ENCODE measurements at places on chromosomes 16 and 17.
A peak's percentile ranks its signal among the peaks of the same experiment; 100 is the strongest.

GRCh38 chr17:12050646-12051225 lies 30.1 kb downstream of the MAP2K4 start:
- no peak for DNase-seq

DNA sequence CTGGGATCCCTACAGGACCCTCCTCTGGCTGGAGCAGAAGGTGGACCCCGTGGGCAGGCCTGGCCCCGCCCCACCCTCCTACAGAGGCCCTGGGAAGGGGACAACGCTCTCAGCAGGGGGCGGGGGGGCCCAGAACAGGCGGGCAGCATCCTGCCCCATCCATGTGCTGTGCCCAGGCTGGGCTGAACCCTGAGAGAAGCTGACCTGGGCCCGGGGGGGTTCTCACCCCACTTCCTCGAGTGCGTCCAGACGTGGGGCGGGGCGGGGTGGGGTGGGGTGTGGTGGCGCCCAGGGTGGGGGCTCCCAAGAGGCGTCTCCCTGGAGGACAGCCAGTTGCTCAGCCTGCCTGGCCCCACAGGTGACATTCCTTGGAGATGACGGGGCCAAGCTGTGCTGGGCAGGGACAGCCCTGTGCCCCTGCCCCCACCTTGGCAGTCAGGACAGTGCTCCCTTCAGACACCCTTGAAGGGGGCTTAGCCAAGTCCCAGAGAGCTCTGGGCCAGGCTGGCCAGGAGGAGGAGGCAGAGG lies 390 bp upstream of the UNC13D start:
- DNase-seq: no peak

- no peak for DNase-seq
Measured at GRCh38 chr16:23566724-23567123, 9.2 kb downstream of the UBFD1 start.

GRCh38 chr16:56451753-56452689 lies 667 bp downstream of the OGFOD1 start:
- peak; percentile 70 for DNase-seq

DNA sequence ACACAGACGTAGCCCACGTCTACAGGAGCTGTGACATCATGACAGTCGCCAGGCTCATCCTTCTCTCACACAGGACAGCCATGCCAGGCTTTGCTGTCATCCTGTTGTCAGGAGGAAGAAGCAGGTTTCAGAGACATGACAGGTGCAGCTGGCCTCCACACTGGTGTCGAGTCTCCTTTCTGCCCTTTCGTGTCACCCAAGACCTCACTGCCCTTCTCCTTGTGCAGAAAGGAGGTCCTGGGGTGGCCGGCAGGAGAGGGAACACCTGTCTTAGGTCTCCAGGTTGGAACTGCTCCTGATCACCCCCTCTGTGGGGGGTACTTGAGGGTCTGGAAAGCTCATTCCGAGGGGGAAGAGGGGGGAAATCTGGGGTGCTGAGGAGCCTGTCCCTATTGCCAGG lies 41.6 kb upstream of the IRF8 start:
- no peak for DNase-seq

- no peak for DNase-seq
Measured at GRCh38 chr17:58204796-58205195, 12.3 kb downstream of the EPX start.

DNA sequence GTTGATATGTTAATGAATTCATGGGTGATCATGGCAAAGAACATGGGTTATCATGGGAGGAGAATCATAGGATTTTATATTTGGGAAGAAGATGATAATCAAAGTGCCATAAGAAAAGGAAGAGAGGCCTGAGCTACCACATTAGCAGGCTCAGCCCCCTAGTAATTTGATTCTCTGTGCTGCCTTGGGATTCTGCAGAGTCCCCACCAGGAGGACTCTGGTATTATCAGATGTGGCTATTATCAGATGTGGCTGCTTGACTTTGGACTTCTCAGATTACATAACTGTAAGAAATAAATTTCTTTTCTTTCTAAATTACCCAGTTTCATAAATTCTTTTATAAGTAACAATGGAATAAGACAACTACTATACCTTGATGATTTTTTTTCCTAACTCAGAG lies 137.6 kb downstream of the ITFG1 start:
- no peak for DNase-seq

DNA sequence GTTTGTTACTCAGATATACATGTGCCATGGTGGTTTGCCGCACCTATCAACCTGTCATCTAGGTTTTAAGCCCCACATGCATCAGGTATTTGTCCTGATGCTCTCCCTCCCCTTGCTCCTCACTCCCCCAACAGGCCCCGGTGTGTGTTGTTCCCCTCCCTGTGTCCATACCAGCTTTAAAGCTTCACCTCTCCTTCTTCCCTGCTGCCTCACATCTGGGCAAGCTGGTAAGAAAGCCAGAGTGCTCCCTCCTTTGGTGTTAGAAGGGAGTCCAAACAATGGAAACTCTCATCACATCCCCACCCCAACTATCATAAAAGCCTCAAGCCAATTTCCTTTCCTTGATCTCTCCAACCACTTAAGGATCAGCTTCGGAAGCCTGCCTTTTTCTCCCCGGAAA lies 1115.6 kb upstream of the GOT2 start:
- DNase-seq: no peak

- no peak for DNase-seq
Measured at GRCh38 chr17:29643817-29644160, 21.1 kb upstream of the CORO6 start.

DNA sequence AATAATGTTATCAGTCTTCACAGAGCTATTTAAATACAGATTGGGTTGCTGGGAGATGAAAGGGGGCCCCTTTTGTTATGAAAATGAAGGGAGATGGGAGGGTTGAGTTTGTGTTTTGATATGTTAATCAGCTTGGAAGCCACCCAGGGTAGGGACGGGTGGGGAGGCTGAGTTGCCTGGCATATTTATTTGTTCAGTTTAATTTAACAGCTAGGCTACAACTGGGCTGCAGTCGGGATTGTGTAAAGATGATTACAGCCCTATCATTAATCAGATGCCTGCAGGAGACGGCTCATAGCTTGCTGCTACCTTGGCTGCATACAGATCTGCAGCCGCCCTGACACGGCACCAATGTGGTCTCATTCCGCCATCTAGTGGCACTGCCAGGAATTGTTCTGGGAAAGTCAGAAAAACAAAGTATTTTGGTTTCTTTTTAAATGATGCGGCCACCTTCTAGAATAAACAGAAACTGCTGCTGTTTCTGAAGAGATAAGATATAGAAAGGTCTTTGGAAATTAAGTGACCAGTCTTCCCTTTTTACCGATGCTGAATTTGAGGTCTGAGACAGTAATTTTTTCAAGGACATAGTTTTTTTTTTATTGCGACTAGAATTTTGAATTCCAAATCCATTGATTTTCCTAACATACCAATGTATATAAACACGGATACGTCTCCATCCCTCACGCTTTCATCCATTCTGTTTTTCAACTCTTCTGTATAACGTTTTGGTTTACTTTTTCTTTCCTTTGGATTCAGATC lies 458.0 kb upstream of the ASIC2 start:
- DNase-seq: peak; percentile 69

- DNase-seq: no peak
Measured at GRCh38 chr16:89277641-89278341, 60.3 kb downstream of the ZNF778 start.

DNA sequence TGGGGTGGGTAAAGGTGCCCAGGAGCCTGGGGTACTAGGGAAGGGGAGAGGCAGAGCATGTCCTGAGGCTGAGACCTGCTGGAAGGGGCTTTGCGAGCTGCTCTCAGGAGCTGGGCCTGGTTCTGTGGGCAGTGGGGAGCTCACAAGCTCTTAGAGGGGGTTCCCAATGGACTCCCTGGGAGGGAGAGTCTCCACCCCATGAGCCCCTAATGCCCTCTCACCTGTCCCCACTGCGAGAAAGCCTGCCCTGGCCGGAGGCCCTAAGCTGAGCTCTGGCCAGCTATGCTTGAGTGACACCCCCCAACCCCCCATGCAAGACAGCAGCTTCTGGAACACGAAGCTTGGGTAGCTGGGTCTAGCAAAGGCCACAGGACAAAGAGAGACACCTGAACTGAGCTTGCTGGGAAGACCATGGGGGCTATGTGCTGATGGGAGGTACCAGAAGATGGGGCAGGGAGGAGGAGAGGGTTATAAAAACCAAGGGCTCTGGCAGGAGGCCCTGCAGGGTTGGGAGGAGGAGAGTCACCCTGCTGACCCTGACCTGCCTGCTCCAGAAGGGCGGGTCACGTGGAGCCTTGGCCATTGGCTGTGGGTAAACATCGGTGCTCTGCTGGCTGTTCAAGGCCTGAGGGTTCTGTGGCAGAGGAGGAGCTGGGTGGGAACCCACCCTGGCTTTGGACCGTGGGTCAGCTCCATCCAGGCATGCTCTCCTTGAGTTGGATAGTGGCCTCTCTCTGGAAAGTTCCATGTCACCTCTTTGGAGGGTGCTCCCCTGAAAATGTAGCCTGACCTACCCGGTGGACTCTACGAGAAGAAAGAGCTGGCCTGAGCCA lies 106.7 kb downstream of the RAB11FIP4 start:
- no peak for DNase-seq

GRCh38 chr16:73036074-73036826 lies 11.7 kb downstream of the ZFHX3 start:
- no peak for DNase-seq

- no peak for DNase-seq
Measured at GRCh38 chr16:85912211-85912974, 13.4 kb downstream of the IRF8 start.

GRCh38 chr17:47413872-47414271 lies 90.1 kb downstream of the EFCAB13 start:
- DNase-seq: peak; percentile 13

DNA sequence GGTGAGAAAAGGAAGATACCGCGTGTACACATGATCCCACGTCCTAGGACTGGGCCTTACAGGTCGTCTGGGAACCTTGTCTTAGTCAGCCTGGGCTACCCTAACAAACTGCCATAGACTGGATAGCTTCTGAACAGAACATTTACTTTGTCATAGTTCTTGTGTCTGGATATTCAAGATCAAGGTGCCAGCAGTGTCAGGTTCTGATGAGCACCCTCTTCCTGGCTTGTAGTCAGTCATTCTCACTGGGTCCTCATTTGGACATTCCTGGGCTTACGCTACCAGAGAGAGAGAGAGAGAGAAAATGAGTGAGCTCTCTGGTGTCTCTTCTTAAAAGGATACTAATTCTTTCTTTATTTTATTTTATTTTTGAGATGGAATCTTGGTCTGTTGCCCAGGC lies 685.8 kb upstream of the RBFOX1 start:
- DNase-seq: no peak

GRCh38 chr16:17635183-17635582 lies 164.4 kb upstream of the XYLT1 start:
- DNase-seq: no peak

DNA sequence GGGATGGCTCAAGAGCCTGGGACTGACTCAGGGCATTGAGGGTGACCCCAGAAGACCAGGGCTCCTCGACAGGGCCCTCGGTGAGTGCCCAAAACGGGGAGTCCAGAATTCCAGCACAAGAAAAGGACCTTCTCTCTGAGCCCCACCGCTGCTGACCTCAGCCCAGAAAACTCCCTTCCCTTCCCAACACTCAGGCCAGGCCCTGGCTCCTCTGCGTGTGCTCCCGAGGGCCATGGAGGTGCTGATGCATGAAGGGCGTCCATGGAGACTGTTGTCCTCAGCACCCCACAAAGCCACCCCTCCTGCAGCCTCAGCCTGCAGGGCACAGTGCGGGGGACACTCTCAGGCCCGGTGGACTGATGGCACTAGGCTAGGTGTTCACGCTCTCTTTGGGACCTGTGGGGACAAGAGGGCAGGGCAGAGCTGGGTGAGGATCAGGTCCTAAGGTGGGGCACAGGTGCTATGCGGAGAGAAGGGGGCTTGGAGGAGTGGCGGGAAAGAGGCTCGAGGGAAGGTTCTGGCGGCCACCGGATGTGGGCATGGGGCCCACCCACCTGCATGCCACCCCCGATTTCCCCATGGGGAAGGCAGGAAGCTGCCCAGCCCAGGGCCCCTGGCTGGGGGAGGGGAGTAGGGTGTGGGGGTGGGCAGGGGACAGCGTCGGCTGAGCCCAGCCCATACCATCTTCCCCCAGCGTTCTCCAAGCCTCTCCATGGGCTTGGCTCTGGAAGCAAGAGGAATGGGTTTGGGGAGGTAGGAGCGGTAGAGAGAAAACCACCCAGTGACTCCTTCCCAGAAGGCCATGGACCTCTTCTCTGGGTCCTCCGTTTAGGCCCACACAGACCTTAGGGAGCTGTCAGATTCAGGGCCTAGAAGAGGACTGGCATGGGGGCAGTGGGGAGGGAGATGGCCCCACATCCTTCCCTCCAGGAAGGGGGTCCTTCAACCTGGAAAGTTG lies 4.5 kb upstream of the TSPOAP1 start:
- DNase-seq: no peak

- peak; percentile 75 for DNase-seq
Measured at GRCh38 chr17:50269477-50270434, 4.5 kb upstream of the TMEM92 start.

GRCh38 chr17:80884811-80885210 lies 106.8 kb upstream of the CHMP6 start:
- no peak for DNase-seq

DNA sequence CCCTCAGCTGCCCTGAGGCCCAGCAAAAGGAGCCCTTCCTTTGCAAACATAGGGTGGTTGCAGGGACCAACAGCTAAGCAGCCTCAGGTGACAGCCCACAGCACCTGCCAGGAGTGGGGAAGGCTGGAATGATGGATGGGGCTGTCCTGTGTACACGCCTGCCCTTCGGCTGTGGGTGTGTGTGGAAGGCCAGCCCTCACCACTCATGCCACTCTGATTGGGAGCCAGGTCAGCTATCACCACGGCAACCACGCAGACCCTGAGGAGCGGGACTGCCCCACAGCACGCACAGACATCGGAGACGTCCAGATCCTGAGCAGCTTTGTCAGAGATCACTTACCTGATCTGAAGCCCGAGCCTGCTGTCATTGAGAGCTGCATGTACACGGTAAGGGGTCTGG lies 11.9 kb downstream of the PIPOX start:
- no peak for DNase-seq

- DNase-seq: no peak
Measured at GRCh38 chr17:17297217-17297616, 6.0 kb upstream of the NT5M start.

Data from AG08395 (cell line).